ENCODE measurements at places on chromosomes 12 and 14.
A peak's percentile ranks its signal among the peaks of the same experiment; 100 is the strongest.

DNA sequence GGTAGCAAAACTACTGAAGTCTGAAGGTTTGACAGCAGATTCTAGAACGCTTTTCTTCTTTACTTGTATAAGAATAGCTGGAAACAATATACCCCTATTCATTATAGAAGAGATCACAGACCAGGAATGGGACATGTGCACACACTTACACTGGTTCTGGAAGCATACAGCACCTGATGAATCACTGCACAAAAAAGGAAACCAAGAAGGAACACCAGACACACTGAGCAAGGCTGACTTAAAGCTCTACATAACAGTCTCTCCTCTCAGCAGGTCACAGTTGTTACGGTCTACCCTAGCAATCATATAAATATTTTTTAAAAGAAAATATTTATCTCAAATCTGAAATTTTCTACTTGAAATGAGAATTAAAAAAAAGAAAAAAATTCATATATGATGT, 13.5 kb downstream of the ATP2B1 start:
- DNase-seq, result no peak

GRCh38 chr14:49106741-49107667, 479.2 kb downstream of the RPS29 start:
- no peak for DNase-seq

DNA sequence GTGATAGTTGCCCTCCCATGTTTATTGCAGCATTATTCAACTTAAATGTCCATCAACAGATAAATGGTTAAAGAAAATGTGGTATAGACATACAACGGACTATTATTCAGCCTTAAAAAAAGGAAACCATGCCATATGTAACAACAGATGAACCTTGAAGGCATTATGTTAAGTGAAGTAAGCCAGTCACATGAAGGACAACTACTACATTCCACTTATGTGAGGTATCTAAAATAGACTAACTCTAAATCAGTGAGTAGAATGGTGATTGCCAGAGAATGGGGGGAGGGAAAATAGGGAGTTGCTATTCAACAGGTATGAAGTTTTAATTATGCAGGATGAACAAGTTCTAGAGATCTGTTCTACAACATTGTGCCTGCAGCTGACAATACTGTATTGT, 10.1 kb downstream of the PCNX4 start:
- no peak for DNase-seq

DNA sequence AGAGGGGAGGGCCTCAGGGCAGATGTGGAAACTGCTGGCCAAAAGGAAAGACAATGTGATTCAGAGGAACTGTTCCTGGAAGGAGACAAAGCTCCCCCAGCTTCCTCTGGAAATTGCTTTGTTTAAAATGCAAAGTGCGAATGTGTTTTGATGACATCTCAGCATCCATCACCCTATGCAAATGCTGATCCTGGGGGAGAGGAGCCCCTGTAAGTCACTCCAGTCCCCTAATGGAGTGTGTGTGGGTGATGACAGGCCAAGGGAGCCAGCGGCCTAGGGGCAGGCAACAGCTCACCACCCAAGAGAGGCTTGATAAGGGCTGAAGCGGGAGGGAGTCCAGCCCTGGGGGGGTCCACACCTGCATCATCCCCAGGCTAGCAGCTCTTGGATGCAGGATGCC, 134.2 kb downstream of the ESRRB start:
- no peak for DNase-seq

DNA sequence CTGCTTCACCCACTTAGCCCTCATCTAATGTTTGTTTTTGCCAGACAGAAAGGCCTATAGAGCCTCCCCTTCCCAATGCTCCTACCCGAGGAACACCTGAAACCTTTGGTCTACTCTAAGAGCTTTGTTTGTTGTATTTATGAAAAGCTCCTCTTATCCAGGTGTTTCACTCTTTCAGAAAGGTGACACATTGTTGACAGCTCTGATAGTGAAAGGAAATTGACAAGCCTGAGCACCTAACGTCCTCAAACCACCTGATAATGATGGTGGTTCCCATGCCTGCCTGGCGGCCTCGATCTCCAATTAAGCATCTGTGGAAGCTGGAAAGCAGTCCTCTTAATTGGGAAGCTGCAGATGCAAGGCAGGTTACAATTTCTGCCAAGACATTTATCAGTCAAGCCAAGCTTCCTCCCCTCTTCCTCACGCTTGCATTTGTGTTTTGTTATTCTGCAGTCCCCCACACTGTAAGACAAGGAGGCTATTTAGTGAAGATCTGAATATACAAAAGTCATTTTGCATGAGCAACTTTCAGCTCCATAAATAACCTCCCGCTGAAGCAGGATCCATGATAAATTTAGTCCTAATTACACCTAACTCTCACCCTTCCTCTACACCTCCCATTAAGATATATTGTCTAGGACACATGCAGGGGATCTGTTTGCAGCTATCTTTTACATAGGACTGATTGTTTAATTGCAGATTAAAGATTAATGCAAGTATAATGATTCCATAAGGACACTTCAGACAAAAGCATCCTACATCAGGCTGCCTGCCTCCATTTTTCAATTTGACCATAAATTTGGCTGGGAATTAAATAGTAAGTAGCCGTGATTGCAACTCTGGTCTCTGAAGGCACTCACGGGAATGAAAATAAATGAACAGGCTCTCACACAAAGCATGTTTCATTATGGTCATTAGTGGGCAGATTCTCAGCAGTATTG, 288.6 kb downstream of the PDZRN4 start:
- no peak for DNase-seq

DNA sequence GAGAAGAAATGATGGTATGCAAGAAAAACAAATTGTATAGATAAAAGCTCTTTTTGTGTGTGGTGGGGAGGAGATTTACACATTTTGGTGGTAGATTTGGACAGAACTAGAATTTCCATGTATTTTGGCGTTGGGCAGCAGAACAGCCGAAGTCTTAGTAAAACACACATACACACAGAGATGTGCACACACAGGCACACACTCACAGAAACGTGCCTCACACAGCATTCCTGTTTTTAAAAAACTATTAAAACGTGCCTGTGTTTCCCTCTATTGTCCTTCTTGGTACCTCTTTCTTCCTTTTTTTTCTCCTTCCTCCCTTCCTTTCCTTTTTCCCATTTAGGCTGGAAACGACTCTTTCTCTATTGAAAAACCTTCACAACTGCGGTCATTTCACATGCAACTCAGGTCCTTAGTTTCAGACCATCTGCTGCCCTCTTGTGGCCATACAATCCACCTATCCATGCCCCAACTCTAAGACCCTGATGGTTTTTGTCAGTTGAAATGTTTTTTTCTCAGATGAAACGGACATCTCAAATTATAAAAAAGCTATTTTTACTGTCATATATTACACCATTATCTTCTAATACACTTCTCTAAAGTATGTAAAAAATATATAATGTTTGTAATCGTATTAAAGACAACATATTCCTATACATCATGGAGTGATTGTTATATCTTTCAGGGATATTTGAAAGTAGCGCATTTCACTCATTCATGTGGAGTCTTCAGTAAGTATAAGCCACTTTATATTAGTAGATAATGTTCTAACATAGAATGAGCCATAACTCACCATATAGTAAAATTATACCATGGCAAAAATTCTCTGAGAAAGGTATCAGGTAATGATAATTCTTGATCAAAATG, 386.7 kb upstream of the NOVA1 start:
- peak; percentile 28 for DNase-seq

DNA sequence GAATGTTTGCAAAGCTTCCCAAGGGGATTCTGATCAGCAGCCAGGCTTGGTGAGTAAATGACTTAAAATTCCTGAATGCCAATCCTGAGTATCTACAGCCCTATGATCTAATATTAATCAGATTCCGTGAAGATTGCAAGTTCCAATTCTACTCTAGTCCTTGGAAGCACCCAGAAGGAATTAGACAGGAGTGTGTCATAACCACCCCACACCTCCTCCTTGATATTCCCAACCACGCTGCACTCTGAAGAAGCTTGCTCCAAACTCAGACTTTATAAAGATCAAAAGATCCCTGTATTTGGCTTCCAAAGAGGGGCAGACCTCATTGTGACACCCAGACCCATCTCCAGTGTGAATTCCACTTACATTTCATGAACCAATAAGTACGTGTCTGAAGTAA, 306.0 kb downstream of the BCL11B start:
- DNase-seq, result no peak

Measured in nucleus accumbens (tissue), 56 donors.